NCI-H1930 (cell line): ENCODE measurements at places on chromosomes 16 and 17.

- DNase-seq = no peak
These were observed 2.1 kb downstream of the SLC2A4 start for GRCh38 chr17:7283471-7284216.

DNA sequence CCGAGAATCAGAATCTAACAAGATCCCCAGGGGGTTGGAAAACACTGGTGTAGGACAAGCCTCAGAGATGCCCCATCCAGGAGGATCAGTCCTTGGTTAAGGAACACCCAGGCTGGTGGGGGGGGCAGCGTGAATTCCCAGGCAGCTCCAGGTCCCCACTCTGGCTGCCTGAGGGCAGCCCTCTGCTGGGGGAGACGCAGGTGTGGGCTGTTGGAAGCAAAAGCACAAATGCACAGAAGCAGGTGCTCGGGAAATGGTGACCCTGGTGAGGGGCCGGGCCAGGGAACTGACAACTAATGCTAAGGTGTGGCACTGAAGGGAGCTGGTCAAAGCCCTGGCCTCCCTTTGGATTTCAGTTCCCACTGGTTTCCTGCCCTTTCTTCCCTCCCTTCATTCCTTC lies 140.8 kb upstream of the CDH5 start:
- DNase-seq = no peak

DNA sequence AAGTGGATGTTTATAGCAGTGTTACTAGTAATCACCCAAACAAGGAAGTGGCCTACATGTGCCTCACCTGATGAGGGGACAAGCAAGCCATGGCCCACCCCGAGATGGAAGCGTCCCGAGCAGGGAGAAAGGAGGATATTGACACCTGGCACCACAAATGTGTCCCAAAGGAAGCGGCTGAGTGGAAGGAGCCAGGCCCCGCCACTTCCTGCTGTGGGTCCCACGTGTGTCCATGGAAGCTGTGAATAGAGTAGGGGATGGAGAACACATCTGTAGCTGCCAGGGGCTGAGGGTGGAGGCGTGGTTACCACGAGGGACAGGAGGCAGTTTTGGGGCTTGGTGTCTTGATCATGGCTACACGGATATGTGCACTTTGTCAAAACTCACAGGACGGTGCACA lies 49.2 kb downstream of the KCNJ12 start:
- no peak for DNase-seq

GRCh38 chr16:52405441-52405840 lies 141.5 kb downstream of the TOX3 start:
- DNase-seq = no peak

GRCh38 chr17:58317421-58318064 lies 11.1 kb downstream of the TSPOAP1 start:
- DNase-seq = peak; percentile 47

DNA sequence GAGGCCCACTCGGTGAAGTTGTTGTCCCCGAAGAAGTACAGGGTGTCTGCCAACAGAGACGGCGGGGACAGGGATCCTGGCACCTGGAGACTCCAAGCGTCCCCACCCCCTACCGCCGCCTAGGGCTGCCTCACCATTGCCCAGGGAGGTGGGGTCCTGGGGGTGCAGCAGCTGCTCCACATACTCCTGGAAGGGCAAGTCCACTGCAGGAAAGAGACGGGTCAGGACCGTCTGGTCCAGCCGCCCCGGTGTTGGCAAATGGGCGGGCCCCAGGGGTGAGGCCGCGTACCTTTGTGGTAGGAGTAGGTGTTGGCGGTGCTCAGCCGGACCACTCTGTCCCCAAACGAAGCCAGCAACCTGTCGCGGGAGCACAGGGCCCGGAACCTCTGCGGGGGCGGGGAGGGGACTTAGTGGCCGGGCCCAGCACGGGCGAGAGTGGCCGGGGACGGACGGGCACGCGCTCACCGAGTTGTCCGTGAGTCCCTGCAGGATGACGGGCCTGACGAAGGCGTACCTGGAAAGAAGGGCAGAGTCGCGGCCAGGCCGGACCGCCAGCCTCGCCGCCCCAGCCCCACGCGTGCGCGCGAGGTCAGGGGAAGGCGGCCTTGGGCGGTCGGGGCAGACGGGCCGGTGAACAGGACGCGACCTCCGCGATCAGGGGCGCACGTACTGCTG lies 601 bp downstream of the JMJD8 start:
- no peak for DNase-seq

GRCh38 chr16:83100679-83101078 lies 473.9 kb downstream of the CDH13 start:
- no peak for DNase-seq

DNA sequence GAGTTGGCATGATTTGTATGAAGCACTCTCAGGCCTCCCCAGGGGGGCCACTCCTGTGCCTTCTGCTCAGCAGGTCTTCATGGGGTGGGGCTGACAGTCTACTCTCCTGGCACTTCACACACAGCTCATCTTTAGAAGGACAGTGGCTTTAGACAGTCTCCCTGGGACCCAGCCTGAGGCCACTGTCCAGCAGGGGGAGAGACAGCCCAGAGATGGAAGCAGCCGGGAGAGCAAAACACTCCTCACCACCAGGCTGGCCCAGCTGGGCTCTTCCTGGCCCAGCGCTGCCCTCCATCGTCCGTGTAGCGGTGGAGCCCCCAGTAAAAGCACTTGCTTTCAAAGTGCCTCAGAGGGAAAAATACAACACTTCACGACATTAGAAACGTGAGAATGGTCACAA lies 62.0 kb upstream of the CRHR1 start:
- DNase-seq = no peak

- no peak for DNase-seq
These were observed 390 bp downstream of the ZNRF1 start for GRCh38 chr16:74999219-74999608.

DNA sequence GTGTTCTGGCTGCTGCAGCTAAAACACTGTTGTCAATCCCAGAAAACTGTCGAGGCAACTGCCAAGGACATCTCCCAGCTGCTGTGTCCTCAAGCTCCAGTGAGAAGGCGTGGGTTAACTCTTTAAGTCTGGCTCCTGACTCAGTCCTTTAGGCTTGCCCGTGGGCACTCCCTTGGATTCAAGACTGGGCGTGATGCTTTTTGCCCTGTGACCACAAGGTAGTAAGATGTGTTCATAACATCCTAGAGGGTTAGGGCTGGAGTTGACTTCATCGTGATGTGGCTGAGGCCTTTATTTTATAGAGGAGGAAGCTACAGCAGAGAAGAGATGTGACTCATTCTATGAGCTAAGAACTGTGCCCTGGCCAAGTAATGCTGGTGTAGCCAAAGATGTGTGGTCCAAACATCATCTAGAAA lies 50.9 kb upstream of the TEKT3 start:
- no peak for DNase-seq

- DNase-seq = no peak
These were observed 271.5 kb upstream of the C16orf82 start for GRCh38 chr16:26795184-26795583.

DNA sequence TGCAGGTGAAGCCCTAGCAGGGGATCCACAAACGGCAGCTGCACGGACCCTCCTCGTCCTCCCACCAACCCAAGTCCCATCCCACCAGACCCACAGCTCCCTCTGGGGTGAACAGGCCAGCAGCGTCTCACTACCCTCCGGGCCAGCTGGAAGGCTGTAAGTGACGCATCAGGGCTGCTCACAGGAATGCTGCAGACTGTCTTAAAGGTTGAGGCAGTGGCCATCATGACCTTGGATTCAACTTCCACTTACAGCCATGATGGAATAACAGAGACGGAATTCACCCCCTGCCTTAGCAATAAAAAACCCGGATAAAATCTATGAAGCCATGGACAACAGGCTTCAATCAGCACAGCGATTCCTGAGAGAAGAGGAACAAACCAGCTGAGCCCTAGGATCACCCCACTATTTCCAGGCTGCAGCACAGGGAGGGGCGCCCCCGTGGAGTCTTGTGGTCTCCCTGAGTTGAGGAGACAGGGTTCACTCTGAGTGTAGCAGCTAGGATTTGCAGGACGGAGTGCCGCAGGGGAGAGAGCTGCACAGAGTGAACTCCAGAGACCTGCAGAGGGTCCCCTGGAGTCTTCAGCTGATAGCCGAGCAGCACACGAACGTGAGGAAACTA lies 10.5 kb downstream of the FAM83G start:
- no peak for DNase-seq

GRCh38 chr16:66264311-66265047 lies 102.0 kb upstream of the CDH5 start:
- DNase-seq = no peak

GRCh38 chr16:10312784-10313724 lies 72.8 kb upstream of the ATF7IP2 start:
- DNase-seq = no peak

DNA sequence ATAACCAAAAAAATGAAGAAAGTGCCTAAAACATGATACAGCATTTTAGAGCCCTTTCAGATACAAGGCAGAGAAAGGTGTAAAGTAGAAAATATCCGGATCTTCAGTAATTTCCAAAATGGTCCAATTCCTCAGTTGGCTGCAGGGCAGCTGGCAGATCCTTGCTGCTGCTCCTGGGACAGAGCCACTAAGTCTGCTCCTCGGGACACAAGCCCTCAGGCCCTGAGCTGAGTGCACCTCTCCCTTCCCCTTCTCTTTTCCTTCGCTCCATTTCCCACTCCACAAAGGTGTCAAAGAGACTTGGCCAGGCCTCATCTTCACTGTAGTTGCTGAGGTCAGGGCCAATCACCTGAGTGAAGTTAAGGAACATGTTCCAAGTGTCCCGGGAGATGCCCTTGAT lies 40.5 kb downstream of the DCUN1D3 start:
- DNase-seq = no peak

DNA sequence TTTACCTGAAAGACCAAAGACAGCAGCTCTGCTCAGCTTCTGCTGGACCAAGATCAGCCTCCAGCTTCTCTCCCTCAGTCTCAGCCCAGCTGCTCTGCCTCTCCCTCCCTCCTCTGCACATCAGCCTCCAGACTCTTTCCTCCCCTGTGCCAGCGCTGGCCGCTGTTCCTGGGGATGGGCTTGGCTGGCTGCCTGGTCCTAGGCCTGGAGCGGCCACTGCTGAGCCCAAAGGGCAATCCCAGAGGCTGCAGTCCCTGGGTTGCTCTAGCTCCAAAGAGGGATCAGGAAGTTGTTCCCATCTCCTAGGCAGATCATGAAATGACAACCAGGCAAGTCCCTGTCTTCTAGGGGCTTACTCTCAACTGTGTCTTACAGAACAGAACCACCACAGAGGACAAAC lies 31.3 kb downstream of the DCUN1D3 start:
- DNase-seq = no peak

DNA sequence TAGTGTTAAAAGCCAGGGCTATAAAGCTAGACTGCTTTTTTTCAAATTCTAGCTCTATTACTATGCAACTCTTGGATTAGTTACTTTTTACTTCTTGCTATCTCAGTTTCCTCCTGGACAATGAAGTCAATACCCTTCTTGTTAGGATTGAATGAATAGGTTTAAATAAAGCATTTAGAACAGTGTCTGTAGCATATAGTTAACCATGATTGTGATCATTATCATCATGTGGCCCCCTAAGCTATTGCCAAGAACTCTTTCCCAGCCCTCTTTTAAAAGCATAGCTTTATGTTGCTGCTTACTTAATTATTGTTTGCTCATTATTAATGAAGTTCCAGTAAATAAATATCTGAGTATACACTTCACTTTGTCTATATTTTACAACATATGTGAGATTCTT lies 4.5 kb downstream of the VMP1 start:
- no peak for DNase-seq

DNA sequence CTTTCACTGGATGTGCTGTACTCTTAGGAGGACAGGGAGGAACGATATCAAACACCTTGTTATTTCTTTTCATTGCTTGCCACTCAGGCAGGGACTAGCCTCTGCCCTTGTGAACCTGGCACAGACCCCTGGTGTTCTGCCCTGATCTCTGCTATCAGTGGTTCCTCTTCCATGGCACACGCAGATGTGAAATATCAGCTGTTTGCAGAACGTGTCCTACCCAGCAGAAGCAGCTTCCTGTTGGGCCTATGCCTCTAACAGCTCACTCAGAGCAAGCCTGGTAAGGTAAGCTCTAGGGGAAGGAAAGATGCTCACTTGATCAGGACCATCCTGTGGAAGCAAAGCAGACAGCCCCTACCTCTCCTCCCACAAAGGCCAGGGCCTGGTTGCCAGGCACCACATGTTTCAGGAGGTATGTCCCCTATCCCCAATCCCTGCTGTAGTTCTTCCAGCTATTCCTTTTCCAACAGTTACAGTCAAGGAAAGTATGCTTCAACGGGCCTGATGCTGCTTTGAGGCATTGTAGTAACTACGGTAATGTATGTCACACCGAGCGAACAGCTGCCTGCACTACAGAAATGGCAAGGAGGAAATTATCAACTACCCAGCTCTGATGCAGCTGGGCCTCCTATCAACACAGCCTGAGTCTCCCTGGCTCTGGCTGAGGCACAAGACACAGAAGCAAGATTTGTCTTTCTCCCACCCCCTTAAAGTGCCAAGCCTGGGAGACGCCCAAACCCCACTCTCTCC lies 41.3 kb upstream of the GFOD2 start:
- DNase-seq = no peak

- DNase-seq = no peak
These were observed 195.9 kb upstream of the PMFBP1 start for GRCh38 chr16:72367851-72368250.

DNA sequence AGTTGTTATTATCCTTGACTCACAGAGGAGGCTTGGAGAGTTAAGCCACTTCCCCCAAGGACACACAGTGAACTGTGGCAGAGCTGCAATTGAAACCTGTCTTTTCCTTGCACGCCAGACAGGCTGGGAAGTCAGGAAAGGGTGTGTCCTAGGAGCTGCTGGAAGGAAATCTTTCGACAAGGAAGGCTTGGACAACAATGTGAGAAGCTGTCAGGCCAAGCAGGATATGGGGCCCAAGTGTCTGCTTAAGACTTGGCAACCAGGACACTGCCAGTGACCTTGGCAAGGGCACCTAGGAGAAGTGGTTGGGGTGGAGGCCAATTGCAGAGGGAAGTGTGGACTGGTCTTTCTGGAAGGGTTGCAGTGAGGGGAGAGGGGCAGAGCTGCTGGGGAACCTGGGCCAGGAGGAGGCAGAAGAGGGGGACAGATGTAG lies 2.1 kb upstream of the CAMKK1 start:
- DNase-seq = no peak
